ENCODE measurements at places on chromosomes 12 and 14.

DNA sequence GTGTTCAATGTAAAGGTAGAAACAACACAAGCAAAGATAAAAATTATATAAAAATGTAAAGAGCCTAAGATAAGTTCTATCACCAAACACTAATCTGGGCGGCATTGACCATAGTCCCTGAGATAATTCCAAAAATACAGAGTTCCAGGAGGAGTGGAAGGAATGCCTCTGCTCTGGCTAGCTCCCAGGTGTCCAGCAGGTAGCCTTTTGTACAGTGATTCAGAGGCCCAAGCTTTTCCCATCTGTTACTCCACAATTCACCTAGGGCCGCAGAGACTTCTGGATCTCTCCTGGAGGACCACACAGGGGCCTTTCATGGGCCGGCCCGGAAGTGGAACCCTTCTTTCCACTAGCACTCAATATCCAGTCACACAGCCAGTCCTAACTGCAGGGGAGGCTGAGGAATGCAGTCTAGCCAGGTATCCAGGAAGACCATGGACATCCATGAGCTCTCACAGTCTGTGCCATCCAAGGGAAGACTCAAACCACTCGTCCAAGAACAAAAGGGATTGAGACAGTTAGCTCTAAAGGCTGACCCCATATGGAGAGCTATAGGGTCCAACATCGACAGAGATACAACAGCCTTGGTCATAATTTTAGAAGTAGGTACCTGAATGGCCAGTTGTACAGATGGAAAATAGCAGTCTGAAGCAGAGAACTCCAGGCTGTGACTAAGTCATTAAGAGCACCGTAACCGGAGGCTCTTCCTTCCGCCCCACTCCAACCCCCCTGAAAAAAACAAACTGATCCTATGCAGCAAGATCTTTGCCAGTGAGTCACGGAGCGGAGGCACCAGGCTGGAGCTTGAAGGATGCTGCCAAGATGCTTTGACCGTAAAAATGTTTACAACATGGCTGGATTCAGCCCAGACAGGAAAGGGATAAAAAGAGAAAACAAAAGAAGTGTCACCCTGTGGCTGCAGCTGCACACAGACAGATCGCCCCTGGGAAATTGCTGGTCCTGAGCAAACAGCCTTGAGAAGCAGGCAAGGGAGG lies 204.8 kb downstream of the NUAK1 start:
- DNase-seq: peak; percentile 89

DNA sequence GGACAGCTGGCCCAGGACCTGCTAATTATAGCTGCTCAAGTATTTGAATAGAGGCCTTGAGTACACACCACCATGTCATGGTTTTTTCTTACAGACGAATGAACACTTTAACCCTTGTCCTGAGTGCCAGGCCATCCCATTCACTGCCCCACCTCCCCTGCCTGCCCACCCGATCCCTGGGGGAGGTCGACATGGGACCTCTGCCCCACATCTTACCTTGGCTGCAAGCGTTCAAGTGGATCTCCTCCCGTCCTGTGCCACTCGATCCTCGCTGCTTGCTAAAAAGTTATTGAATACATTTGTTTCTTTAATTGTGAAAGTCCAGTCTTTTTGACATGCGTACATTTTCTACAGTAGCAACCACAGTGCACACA lies 10.3 kb downstream of the RTL1 start:
- no peak for DNase-seq

- DNase-seq: no peak
Measured at GRCh38 chr14:80714474-80714873, 227.1 kb downstream of the CEP128 start.

- no peak for DNase-seq
Measured at GRCh38 chr14:36507847-36508417, 12.1 kb downstream of the NKX2-1 start.

GRCh38 chr12:116459011-116459875 lies 99.9 kb upstream of the MAP1LC3B2 start:
- DNase-seq: no peak

GRCh38 chr12:107855471-107855870 lies 81.0 kb downstream of the ASCL4 start:
- DNase-seq: no peak

DNA sequence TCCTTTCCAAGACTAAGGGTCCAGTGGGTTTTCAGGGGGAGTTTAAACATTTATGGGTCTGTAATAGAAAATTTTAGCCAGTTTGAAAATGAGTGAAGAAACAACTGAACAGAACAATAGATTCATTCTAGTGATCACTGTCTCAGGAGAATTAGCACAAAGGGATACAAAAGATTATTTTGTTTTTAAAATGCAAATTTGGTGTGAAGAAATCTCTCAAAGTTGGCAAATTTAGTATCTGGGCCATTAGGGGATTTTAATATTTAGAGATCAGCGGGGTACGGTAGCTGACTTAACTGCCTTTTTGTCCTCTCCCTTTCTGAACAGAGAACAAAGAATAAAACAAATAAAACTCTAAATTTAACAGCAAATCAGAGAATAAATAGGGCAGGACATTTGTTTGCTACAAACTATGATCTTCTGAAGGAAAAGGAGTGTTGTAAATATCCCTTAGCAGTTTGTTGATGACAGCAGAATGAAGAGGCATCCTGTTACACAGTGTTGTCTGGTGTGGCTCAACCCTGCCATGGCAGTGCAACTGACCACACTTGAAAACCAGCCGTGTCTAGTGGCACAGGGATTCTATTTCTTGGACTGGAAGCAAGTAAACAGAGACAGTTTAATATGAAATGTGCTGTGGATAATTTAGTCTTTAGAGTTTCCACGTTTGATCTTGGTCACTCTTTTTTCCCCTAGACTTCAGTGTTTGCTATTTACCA lies 46.3 kb upstream of the LRTM2 start:
- no peak for DNase-seq

DNA sequence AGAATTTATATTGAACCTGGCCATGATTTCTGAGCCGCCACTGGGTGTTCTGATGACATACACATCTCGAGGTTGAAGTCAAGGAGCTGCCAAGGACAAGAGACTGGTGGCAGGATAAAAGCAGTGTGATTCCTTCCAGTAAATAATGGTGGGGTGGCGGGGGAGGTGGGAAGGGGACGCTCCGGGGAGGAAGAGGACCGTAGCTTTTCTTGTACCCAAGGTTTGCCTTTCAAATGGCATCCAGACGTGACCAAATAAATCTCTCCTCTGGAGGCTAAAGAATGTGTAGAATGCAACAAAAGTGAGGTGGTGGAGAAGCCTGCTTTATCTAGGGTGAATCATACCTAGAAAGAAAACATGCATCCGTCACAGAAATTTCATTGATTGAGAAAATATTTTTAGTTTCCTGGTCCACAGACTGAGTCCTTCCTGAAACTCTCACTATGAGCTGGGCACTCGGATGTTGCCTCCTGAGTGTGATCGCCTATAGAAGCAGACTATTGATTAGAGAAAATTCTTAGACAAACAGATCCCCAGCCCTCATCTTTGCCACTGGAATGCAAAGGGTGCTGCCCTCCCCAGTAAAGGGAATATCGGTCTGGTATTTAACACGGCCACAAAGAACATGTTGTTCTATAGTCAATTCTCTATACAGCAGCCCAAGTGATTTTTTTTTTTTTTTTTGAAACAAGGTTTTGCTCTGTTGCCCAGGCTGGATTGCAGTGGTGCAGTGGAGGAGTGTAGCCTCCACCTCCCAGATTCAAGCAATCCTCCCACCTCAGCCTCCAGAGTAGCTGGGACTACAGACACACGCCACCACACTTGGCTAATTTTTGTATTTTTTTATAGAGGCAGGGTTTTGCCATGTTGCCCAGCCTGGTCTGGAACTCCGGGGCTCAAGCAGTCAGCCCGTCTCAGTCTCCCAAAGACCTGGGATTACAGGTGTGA lies 112.1 kb downstream of the DPF3 start:
- DNase-seq: peak; percentile 61

DNA sequence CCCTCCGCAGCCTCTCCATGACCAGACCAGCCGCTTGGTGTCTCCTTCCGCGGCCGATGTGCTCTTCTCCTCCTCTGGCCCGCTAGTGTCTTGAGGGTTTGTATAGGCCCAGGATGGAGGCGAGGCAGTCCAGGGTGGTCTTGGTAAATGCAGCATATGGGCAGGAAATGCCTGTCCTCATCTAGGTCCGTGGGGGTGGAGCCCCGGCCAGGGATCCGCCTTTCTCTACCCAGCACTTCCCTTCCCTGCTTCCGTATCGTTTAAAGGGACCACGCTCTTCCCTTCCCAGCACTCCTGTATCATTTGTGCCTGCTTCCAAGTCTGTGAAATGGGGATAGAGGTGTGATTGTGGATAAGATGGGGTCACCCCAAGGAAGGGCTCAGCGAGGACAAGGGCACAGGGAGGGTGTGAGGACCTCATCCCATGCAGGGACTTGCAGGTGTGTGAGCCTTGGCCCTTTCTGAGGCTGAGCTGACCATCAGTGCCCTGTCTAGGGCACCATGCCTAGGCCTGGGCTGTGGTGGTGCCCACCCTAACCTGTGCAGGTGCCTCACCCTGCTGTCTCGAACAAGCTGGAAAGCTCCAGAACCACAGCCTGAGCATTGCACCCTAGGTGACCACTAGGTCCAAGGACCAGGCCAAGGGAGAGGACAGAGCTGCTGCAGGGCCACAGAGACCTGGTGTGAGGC lies 326.8 kb upstream of the RTL1 start:
- DNase-seq: no peak

DNA sequence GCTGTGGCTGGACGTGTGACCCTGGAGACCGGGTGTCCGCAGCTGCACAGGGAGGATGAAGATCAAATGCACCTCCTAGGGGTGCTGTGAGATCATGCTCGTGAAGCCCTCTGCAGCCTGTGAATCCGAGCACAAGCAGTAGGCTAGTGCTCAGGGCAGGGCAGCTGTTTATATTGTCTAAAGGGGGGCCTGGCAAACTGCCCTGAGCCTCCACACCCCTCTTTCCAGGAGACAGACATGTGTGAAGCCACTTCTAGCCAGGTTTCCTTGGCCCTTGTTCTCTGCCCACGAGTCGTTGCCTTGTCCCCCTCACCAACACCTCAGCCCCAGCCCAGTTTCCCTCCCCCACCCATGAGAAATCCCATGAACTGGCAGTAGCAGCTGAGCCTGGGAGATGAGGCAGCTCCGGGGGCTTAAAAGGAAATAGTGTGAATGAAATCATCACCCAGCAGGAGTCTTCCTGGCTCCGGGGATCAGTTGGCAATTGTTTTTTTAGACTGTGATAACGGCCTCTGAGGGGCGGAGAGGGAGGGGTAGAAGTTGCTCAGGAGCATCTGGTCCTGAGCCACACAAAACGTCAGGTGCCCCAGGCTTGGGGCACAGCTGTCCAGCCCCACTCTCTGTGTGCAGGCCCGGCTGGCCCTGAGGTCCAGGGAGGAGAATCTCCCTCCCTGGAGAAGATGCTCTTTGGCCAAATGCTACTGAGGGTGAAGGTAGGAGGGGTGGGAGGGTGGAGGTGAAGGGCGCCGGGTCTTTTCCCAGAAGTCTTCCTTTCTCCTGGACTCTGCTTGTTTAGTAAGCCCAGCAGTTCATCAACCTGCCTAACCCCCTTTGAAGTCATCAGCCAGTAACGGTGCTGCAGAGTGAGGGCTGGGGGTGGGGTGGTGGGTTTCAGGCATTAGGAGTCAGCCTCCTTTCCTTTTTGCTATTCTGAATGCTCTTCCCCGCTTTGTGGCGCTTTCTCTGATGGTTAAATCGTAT lies 4.0 kb downstream of the FGF6 start:
- DNase-seq: no peak

- no peak for DNase-seq
Measured at GRCh38 chr12:48109424-48109823, 3.5 kb upstream of the SENP1 start.
